ENCODE measurements at places on chromosomes 12 and 14.
A peak's percentile ranks its signal among the peaks of the same experiment; 100 is the strongest.

GRCh38 chr12:114850661-114851275 is 166.8 kb upstream of the TBX3 start:
- DNase-seq = no peak

DNA sequence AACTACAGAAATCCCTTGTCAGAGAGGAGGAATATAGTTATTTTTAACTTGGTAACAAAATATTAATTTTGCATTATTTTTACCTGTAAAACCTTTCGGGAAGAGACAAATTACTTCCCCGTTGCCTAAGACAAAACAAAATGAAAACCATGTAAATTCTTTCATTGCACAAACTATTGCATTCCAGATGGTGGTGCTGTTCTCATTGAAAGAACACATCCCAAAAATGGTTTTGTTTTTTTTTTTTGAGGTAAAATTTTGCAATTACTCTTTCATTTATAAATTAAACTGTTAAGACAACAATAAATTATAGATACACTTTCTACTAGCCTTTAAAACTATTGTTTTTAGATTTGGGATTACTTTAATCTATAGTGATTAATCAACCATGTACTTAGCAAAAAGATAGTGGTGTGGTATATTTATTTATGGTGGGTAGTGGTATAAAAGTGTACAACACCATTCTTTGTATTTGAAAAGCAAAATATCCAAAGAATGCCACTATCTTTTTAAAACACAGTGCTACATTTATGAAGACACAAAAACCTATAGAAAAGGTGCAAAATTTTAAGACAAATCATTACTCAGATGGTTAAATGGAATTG is 115.5 kb downstream of the SLC38A1 start:
- peak; percentile 29 for DNase-seq

- DNase-seq = no peak
Measured at GRCh38 chr12:50840809-50841487, 1.8 kb upstream of the TMPRSS12 start.

- no peak for DNase-seq
Measured at GRCh38 chr14:59313658-59314608, 125.5 kb downstream of the DAAM1 start.

- no peak for DNase-seq
Measured at GRCh38 chr12:105018776-105019175, 32.7 kb downstream of the NOPCHAP1 start.

DNA sequence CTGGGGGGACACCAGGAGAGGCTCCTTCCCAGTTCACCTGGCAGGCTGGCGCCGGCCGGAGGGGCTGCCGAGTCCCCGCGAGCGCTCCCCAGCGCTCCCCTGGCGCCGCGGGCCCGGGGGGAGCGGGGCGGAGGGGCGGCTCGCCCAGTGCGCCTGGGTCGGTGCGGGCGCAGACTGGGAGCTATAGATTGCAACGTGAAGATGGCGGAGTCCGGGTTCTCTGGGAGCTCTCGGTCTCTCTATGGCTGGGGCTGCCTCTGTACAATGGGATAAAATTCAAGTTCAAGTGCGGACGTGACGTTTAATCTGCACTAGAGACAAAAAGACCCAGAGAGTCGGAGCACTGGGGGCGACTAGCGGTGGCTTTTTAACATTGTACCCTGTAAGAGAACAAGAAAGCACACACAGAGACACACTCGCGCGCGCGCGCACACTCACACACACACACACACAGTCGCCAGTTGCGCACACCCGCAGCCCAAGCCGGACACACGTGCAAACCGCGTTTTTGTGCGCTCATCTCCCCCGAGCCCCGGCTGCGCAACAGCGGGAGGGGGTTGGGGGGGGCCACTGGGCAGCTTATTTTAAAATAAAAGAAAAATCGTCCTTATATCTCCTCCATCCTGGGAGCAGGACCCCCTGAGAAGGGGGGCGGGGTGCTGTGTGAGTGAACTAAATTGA is at the start of gene BCL11B:
BCL11B (minus strand) TSS at position 247 of the 681 bp plus-strand sequence. CDS start 979 bp downstream, outside the sequence.
- DNase-seq = peak; percentile 94

Data from CD4-positive, alpha-beta T cell treated with Interleukin-6 at 100 ng/mL for 8 hours (primary cell).